ENCODE measurements at places on chromosomes 3 and 15.

- no peak for DNase-seq
These were observed 938 bp downstream of the DZIP3 start for GRCh38 chr3:108590460-108590859.

DNA sequence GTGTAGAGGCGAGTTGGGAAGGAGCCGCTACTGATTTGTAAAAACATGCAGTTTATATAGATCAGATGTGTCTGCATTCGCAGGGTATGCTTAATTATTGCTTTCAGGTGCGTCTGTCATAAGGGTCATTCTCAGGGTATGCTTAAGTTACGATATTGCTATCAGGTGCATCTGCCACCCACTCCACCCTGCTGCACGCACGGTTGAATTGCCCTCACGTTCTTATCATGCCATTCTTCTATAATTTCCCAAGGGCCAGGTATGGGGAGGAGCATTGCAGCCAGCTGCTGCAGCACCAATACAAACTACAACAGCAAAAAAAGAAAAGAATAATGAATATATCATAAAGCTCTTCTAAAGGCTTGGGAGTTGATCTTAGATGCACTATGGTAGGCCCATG, 230.0 kb downstream of the KBTBD8 start:
- no peak for DNase-seq

GRCh38 chr15:52006702-52007340, 12.2 kb upstream of the MAPK6 start:
- DNase-seq, result no peak

DNA sequence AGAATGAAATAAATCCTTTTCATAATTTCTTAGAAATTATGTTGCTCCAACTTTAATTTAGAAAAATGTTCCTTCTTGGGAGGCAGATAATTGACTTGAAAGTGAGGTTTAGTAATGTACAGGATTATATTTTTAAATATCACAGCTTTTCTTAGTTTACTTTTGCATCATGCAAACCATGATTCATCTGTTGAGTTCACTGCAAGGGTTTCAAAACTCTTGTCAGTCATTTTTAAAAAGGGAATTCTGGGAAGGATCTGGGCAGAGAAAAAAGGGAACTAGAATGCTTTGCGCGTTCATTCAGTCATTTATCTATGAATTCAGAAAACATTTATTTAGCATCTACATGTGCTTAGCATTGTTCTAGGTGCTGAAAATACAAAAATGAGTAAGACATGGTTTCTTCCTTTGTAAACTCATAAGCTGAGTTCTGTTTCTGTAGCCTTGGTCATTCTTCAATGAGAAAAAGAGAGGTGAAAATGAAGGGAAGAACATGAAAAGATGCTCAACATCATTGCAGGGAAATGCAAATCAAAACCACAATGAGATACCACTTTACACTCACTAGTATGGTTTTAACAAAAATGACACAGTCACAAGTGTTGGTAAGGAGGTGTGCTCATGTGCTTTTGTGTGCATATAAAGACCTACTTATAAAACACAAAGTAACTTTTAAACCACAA, 209.1 kb downstream of the NR1D2 start:
- no peak for DNase-seq

GRCh38 chr3:30199096-30199759, 407.2 kb upstream of the TGFBR2 start:
- no peak for DNase-seq

GRCh38 chr3:72517921-72518424, 330.3 kb downstream of the SHQ1 start:
- no peak for DNase-seq

Measured in fibroblast of skin of left biceps (primary cell).